Smooth muscle cell of the coronary artery (primary cell): ENCODE measurements at places on chromosomes 11 and 22. TPM values are rescaled to one million over a fixed set of nuclear protein-coding genes. Genes with fewer than 3 reads are reported as not detected.

BDNF gene
- total RNA-seq: 1.2 and 38.8 TPM in 2 replicates

DSCAML1 gene
- not detected in 2 replicates for total RNA-seq

APOBEC3B gene
- 0.82 and 1.6 TPM in 2 replicates for total RNA-seq

C11orf87 gene
- under 0.01 TPM in 1 of 2 replicates, not detected in the other for total RNA-seq

DEPDC7 gene
- 3.5 and 3.8 TPM in 2 replicates for total RNA-seq

GPR83 gene
- under 0.01 TPM in 1 of 2 replicates, not detected in the other for total RNA-seq

CBL gene
- 2.5 and 3.9 TPM in 2 replicates for total RNA-seq

ZBTB16 gene
- total RNA-seq: 0.12 TPM in 1 of 2 replicates, not detected in the other

OR5D13 gene
- not detected in 2 replicates for total RNA-seq

CCDC15 gene
- 0.23 and 0.90 TPM in 2 replicates for total RNA-seq

MYH9 gene
- 686 and 1,062 TPM in 2 replicates for total RNA-seq

TLCD5 gene
- total RNA-seq: 4.7 and 7.1 TPM in 2 replicates

TNNT3 gene
- 0.15 and 0.70 TPM in 2 replicates for total RNA-seq

RFPL3 gene
- total RNA-seq: not detected in 2 replicates
